ENCODE measurements at places on chromosomes 4 and X. TPM values are rescaled to one million over a fixed set of nuclear protein-coding genes. Genes with fewer than 3 reads are reported as not detected.

DNA sequence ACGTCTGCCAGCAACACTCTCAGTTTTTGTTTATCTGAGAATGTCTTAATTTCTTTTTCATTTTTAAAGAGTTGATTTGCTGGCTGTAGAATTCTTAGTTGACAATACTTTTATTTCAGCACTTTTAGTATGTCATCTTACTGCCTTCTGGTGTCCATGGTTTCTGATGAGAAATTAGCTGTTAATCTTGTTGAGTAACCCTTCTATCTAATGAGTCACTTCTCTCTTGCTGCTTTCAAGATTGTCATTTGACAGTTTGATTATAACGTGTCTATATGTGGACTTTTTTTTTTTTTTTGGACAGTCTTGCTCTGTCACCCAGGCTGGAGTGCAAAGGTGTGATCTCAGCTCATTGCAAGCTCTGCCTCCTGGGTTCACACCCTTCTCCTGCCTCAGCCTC lies 24.0 kb upstream of the TMEM255A start:
- no peak for DNase-seq

GRCh38 chrX:109327251-109327650 lies 154.6 kb downstream of the GUCY2F start:
- no peak for DNase-seq

DNA sequence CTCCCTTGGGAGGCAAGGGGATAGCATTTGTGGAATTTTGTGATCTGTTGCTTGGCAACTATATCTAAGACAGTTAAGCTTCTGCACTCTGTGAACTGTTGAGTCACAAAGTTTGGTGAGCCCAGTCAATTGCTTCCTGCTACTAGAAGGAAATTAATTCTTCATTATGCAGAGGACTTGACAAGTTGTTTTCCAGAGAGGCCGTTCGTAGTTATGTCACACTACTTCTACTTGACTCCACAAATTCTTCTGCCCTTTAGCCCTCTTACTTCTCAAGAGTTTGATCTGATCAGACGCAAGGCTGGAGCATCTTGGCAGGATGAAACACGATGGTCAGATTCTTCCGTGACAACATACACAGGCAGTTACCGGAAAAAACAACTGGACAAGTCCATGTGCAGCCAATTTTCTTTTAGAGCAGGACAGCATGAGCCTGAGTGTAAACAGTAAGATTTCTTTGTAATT lies at the start of gene C4orf51:
C4orf51 (plus strand) TSS at position 156 of the 465 bp plus-strand sequence; CDS start at position 214, 58 bp downstream.
- no peak for DNase-seq

GRCh38 chr4:94256144-94256783 lies 48.6 kb downstream of the SMARCAD1 start:
- DNase-seq: no peak

DNA sequence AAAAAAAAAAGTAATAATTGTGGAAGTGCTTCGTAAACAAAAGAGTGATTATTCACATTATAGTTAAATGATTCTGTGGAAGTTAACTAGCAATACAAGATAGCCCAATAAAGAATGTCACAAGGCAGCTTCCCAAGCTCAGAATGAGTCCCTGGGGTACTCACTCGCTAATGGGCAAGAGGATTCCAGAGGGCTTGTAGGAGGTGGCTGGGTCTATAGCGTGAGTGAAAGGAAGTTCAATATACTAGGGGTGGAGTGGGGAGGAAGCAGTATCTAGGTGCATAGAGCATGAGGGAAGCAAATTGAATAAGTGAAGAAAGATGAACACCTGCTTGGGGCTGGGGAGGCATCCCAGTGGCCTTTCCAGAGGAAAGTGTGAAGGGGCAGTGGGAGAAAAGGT lies 42.5 kb downstream of the RTL5 start:
- DNase-seq: no peak

DNA sequence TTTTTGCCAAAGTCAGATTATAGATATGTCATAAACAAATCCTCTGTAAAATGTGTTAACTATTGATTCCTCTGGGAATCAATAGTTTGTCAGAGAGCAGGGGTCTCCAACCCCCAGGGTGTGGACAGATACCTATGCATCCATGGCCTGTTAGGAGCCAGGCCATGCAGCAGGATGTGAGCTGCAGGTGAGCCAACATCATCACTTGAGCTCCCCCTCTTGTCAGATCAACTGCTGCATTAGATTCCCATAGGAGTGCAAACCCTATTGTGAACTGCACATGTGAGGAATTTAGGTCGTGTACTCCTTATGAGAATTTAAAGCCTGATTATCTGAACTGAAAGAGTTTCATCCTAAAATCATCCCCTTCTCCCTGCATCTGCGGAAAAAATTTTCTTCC lies 1365.4 kb downstream of the ARAP2 start:
- no peak for DNase-seq

GRCh38 chr4:155684892-155685541 lies 18.4 kb downstream of the GUCY1A1 start:
- DNase-seq: no peak

GRCh38 chr4:173626277-173626676 lies 96.2 kb upstream of the HAND2 start:
- DNase-seq: no peak

DNA sequence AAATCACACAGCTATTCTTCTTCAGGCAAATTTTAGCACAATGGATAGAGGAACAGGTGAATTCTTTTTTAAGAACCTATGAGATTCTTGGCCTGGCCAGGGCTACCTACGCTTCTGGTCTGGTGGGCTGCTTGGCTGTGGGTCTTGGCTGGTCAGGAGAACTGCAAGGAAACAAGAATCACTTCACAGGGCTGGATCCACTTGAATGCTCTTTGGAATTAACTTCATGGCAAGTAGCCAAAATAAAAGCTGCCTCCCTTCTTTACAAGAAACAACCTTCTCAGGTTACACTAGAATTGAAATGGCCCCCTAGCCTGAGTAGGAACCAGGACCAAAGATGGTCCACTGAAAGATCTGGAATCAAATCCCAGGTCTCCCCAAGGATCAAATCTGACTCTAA lies 519.1 kb downstream of the IQCM start:
- no peak for DNase-seq

DNA sequence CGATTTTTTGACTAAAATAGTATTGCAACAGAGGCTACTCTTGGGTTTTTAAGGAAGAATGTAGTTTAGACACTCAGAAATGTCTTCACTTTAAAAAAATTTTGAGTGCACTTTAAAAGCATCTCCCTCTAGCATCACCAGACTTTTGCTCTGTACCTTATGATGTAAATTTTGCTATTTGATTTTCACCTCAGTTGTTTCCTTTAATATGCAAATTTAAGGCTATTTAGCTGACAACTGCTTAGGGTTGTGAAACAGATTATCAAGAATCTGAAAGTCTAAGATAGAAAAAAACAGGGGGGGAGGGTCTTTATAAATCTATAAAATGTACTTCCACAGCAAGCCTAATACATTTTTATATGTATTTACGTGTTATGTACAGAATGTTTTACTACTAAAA lies 92.9 kb upstream of the USP38 start:
- no peak for DNase-seq

- DNase-seq: no peak
Measured at GRCh38 chr4:10074767-10075105, 41.9 kb downstream of the WDR1 start.

GRCh38 chr4:137361756-137362470 lies 170.4 kb downstream of the PCDH18 start:
- no peak for DNase-seq

DNA sequence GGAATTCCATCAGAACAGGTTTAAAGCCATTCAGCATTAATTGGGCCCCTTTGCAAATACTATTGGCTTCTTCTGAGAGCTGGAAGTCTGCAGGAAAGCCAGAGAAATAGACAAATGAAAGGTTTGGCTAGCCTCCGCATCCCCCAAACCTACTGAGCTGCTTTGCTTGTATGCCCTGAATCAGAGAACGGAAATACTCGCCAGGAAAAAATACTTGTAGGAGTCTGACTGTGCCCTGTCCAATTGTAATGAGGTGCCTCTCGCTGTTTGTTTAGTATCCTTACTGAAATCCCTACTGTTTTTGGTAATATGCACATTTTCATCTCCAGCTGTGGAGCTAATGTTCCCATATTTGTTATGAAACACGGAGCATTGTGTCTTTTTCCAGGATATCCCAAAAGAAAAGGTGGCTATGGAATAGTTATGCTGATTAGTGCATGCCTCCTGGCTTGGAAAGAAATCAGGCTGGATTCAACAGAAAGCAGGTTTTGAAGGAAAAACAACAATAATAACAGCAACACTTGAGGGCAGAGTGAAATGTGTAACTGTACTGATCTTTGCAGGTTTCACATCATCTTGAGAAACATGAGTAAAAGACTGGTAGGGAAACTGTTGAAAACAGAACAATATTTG lies 50.7 kb upstream of the NLGN4X start:
- DNase-seq: no peak

- no peak for DNase-seq
Measured at GRCh38 chrX:71814123-71814912, 51.2 kb downstream of the CXorf49B start.

DNA sequence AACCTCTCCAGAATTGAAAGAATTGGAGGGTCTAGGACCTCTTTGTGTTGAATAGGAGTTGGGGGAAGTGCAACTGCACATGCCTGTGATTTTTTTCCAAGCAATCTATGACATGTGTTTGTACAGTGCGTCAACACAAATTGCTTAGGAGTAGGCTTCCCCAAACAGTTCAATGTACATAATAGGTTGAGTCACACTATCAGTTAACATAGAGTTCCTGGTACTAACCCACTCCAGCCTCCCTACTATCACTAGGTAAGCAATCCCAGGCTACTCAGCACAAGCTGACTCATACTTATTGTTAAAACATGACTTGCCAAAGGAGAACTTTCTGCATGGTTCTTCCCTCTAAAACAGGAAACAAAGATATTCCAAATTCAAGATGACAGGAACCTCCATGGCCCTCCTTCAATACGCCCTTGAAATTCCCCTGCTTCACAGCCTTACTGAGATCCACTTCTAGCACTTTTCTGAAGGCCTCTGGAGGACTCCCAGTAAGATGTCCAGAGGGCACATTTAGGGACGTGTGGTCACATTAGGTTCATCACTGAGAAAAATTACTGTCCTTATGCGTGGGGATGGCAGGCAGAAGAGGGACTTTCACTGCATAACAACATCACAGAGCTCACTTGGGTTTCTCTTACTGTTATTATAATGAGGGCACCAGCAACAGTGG lies 8.4 kb upstream of the VSIG1 start:
- DNase-seq: no peak

- DNase-seq: no peak
Measured at GRCh38 chr4:78155616-78156105, 98.5 kb downstream of the FRAS1 start.

DNA sequence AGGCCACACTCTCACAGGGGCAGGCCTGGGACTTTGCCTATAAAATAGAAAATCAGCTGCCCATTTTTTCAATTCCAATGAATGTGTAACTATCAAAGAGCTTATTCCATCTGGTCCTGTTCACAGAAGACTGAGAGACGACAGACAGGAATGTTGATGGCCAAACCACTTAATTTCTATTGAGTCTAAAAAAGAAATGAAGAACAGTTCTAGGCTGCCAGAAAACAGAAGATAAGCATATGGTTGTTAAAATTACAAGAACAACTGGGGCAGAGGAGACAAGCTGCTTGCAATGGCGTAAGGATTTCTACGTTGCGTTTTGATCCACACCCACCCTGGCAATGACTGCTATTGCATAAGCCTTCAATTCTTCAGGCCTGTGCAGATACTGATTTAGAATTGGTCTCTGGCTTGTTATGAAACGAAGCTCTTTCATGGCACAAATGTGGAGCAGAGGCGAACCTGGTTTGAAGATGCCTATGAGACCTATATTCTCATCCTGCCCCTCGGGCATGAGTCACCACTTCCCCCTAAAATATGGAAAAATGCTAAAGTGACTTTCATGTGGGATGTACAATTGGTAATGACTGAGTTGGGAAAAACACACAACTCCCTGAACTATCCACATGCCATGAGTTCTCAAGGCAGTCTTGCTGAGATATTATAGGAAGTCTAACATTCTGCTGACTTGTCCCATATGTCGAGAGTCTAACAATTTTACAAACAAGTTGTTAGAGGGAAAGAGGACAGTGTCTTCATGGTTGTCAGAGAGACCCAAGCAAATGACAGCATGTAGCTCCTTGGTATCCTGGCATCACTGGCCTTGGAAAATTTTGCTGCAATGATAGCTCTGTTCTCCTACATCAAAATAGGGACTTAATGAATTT lies 37.9 kb upstream of the SORBS2 start:
- no peak for DNase-seq

GRCh38 chrX:69285401-69285877 lies 120.2 kb upstream of the PJA1 start:
- DNase-seq: no peak

GRCh38 chrX:71938371-71938770 lies 27.7 kb downstream of the NHSL2 start:
- no peak for DNase-seq

GRCh38 chrX:52811065-52811625 lies at the start of gene XAGE5:
TSS of gene XAGE5 (plus strand) at chrX:52811287. CDS start at chrX:52812567, 1,280 bp downstream.
- no peak for DNase-seq

DNA sequence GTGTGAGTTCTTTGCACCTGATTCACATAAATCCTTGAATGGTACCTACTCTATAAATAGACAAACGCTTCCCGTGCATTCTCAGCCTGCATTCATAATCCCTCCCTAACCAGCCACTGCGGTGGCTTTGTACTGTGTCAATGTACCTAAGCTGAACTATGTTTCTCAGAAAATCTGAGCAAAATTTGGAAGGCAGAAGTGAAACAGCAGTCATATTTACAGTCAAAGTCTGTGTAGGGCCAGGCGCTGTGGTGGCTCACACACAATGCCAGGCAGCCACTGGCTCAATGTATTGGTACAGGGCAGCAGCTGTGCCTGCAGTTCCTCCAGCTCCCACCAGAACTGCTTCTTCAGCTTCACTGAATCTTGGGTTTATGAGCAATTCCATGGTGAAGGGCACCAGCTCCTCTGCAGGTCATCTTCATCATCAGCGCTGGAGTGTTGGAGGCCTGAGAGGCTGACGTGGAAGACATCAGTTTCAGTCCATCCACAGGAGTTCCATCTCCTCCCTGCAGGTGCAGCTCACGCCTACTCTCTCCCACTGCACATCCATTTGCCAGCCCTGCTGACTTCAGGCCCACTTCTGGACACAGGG lies 32.3 kb upstream of the IRF2 start:
- DNase-seq: no peak

- DNase-seq: no peak
Measured at GRCh38 chrX:22345884-22346283, 73.2 kb downstream of the CBLL2 start.

DNA sequence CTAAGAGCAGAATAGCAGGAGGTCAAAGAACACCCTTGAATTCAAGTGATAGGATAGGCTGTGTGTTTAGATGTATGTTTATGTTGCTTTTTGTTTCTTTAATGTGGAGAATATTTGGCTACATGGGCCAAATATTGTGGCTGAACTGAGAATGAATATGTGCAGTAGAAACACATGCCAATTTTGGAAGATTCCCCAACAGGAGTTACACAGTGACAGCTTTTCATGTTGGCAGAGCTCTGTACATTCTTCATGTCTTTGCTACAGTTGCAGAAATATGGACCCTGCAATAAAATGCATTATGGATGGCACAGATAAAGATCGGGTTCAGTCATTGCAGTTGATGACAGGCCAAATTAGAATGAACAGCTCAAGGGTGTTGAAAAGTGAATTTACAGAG lies 82.8 kb upstream of the SLC4A4 start:
- DNase-seq: no peak

The EVC2 gene
- 1.1 TPM for total RNA-seq

The CT45A1 gene
- not detected for total RNA-seq

The CXorf65 gene
- total RNA-seq: 82.3 TPM

The ATRX gene
- total RNA-seq: 72.7 TPM

The HOPX gene
- total RNA-seq: 4.3 TPM

The CSN1S1 gene
- total RNA-seq: not detected

The PNMA6F gene
- not detected for total RNA-seq

The SPOCK3 gene
- not detected for total RNA-seq

The SH3TC1 gene
- 127 TPM for total RNA-seq

Data from CD4-positive, alpha-beta T cell (primary cell).